Naive thymus-derived CD8-positive, alpha-beta T cell (primary cell): ENCODE measurements at places on chromosomes 5 and 9.

GRCh38 chr5:57778501-57779091 lies 296.0 kb upstream of the ACTBL2 start:
- no peak for DNase-seq

DNA sequence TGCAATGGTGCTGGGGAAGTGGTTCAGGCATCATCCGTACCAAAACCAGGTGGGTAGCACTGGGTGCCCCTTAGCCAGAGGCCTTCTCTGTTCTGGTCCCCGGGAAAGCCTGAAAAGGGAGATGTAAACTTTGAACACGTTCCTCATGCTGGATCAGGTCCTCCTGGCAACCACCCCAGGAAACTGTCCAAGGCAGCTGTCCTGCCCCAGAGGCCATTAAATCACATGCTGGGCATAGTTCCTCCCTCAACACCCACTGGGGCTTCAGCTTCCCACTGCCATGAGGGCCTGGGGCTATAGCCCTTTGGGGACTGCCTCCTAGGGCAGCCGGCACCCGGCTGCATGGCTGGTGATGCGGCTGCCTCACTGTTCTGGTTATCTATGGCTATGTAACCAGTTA lies 228.9 kb upstream of the MVB12B start:
- DNase-seq = no peak

- no peak for DNase-seq
Measured at GRCh38 chr9:113898151-113898550, 22.0 kb downstream of the ZNF618 start.

- no peak for DNase-seq
Measured at GRCh38 chr9:93456504-93456903, 3.1 kb upstream of the FAM120AOS start.

DNA sequence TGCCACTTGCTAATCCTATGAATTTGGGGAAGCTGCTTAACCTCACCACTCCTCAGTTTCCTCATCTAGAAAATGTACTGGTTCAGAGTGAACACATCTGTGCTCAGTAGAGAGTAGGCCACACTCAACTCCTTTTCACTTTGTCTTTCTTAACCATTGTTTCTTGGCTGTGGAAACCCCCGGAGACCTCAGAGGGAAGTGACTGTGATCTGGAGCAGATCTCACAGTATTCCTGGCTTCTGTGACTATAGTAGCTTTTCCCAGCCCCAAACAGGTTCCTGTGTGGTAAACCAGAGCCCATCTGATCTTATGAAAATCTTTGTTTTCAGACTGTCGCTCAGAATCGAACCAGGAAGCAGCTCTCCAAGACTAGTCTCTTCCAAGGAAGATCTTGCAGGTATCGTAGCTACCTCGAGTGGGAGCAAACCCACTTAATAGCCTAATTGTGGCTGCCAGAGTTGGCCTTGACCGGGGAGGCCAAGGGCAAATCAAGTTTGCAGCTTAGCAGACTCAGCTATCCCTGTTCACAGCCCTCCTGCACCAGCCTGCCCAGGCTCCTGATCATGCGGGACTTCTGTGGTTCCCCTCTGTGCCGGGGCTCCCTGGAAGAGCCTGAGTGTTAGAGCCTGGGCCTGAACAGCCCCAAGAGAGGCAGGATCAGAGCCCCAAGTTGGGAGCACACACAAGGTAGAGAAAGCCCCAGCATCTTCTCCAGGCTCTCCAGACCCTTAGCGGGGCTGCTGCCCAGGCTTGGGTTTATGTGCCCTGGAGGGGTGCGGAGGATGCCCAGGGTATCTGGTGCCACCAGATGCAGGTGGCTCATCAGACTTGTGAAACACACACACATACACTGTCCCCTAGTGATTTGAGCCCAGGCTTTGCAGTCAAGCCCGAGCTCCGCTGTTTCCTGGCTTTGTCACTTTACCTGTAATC lies 52.2 kb upstream of the ANGPTL2 start:
- no peak for DNase-seq

- no peak for DNase-seq
Measured at GRCh38 chr5:128674837-128675446, 136.9 kb upstream of the FBN2 start.

GRCh38 chr5:59038798-59039295 lies 456.0 kb downstream of the RAB3C start:
- DNase-seq = no peak

DNA sequence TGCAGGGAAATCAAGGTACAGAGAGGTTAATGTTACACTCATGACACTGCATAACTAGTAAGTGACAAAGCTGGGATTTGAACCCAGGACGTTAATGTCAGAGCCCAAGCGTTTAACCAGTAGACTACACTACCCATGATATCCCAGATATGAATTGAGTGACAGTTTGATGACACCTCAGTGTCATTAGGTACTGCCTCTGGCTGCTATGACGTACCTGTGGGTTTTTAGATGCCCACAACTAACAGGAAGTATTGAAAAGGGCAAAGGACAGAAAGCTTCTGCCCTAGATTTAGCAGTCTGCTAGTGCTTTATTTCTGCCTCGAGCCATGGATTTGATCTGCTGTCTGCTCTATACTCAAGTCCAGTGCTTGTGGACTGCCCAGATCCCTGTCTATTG lies 56.2 kb downstream of the GLRA1 start:
- peak; percentile 14 for DNase-seq

GRCh38 chr5:121199216-121199999 lies 652.3 kb upstream of the FTMT start:
- DNase-seq = no peak

DNA sequence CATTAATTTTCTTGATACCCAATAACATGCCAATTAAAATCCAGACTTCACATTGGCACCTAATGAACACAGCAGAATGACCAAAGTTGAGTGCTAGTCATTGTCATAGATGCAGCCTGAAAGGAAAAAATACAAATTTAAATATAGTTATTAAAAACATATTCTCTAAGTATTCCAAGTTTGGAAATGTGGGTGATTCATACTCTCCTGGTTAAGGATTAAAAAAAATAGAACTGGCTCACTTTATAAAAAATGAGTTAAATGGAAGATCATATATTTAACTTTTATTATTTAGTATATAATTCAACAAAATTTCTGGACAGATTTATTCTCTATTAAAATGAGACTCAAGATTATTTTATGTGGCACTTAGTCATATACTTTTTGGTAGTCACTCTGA lies 33.2 kb upstream of the RICTOR start:
- DNase-seq = no peak
